ENCODE measurements at places on chromosomes 6 and 20.

DNA sequence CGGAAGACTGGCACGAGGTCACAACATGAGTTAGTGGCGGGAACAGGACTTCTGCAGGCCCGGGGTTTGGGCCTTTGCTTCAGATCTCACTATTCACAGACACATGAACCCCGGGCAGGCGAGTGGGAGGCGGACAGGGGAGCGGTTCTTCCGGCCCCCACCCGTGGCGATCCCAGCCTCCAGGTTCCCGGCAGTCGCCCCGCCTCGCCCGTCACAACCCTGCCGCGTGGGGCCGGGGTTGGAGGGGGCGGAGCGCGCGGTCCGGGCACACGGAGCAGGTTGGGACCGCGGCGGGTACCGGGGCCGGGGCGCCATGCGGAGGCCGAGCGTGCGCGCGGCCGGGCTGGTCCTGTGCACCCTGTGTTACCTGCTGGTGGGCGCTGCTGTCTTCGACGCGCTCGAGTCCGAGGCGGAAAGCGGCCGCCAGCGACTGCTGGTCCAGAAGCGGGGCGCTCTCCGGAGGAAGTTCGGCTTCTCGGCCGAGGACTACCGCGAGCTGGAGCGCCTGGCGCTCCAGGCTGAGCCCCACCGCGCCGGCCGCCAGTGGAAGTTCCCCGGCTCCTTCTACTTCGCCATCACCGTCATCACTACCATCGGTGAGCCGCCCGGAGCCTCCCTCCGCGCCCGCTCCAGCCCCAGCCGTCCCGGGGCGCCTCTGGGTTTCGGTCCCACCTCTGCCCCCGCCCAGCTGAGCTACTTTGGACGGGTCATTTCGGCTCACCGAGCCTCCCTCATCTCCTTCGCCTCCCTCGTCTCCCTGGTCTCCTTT lies at the start of gene KCNK15:
KCNK15 (plus strand) TSS at position 268 of the 769 bp plus-strand sequence; CDS start at position 314, 46 bp downstream.
- DNase-seq = no peak

GRCh38 chr6:80872199-80872950 lies 765.9 kb downstream of the BCKDHB start:
- peak; percentile 33 for DNase-seq

DNA sequence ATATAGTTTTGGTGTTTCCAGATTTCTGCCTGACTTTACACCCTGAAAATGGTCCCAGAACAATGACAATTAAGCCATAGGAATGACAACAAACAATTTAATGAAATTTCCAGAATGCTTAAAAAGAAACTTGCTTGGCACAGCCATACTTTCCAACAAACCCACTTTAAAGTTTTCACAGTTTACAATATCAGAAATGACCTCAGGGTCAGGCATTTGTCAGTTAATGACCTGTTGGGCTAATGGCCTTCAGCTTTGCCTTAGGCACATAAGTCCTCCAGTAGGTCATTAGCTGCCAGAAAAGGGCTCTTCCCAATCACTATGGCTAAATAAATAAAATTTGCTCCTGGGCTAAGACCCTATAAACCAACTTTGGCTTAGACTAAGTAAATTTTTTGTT lies 144.6 kb upstream of the BEND3 start:
- DNase-seq = no peak

DNA sequence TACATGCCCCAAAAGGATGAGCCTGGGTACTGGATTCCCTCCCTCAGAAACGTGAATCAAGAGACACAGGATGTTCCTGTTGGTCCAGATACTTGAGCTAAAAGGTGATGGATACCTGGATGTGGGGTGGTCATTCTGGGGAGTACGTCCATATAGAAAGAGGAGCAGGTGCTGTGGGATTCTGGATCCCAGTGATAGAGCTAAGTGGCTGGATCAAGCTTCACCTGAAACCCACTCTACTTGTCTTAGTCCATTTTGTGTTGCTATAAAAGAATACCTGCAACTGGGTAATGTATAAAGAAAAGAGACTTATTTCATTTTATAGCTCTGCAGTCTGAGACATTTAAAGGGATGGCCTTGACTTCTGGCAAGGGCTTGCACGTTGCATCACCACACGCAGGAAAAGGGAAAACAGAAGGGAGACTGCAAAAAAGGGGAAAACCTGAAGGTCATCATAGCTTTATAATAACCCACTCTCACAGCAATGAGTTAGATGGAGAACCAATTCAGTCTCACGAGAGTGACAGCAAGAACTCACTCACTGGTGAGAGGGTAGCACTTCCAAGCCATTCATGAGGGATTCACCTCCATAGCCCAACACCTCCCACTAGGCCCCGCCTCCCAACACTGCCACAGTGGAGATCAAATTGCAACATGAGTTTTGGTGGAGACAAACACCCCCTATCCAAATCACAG lies 31.2 kb downstream of the RIPOR3 start:
- no peak for DNase-seq

- no peak for DNase-seq
Observed at GRCh38 chr20:152131-152530, 5.1 kb upstream of the DEFB127 start.

- DNase-seq = no peak
Observed at GRCh38 chr6:83071023-83071422, 3.6 kb downstream of the DOP1A start.

GRCh38 chr6:140957386-140957785 lies 1175.3 kb upstream of the GJE1 start:
- DNase-seq = no peak

GRCh38 chr6:157390273-157391060 lies 9.5 kb downstream of the ZDHHC14 start:
- DNase-seq = no peak

DNA sequence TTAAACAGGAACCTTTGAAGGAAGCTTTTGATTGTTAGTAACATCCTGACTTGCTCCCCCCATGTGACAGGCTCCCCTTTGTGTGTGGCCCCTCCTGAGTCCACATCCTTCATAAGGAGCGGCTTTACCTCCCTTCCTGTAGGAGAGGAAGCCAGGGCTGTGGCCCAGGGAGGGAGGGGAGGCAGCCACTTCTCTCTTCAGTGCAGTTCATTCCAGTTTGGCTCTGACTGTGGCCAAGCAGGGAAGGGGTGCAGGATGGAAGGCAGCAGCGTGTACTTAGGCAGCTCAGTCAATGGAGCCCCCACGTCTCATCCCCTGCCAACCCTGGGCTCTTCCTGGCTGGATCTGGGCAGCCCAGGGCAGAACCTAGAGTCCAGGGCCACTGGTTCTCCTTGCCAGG lies 295.2 kb downstream of the QKI start:
- no peak for DNase-seq

DNA sequence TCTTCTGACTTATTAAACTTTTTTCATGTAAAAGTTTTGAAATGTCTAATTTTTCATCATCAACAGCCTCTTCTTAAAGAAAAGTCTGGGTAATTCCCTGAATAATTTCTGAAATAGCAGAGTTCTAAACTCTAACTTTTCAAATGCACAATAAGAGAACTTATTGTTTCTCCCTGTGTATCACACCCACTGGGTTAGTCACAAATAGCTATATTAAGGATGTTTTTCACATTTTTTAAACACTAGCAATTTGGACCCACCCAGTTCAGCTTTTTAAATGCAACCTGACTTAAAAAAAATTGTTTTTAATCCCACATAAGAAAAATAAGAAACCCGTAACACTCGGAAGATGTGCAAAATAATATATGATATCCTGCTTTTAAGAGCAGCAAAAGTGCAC lies 61.4 kb upstream of the UTRN start:
- no peak for DNase-seq

GRCh38 chr6:91412532-91412931 lies 825.7 kb upstream of the MAP3K7 start:
- no peak for DNase-seq
